ENCODE measurements at places on chromosomes 5 and 9.

GRCh38 chr9:97848215-97848479, 4.9 kb upstream of the FOXE1 start:
- DNase-seq, result no peak

DNA sequence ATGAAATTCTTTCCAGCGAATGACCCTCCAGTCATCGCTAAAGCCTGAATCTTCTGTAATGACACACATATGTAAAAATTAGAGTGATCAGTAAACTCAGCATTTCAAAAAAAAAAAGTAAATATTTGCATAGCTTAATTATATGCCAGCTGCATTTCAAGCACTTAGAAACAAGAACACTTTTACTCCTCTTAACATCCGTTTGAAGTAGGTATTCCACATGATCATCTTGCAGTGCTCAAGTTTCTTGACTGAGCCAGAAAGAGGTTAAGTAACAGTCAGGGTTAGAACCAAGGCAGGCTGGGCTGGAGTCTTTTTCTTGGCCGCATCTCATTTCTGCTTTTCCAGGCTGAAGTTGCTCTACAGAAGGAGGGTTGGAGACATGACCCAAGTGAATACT, 27.6 kb downstream of the EGFLAM start:
- no peak for DNase-seq

- peak; percentile 1 for DNase-seq
Observed at GRCh38 chr5:6386271-6386670, 7.9 kb upstream of the MED10 start.

DNA sequence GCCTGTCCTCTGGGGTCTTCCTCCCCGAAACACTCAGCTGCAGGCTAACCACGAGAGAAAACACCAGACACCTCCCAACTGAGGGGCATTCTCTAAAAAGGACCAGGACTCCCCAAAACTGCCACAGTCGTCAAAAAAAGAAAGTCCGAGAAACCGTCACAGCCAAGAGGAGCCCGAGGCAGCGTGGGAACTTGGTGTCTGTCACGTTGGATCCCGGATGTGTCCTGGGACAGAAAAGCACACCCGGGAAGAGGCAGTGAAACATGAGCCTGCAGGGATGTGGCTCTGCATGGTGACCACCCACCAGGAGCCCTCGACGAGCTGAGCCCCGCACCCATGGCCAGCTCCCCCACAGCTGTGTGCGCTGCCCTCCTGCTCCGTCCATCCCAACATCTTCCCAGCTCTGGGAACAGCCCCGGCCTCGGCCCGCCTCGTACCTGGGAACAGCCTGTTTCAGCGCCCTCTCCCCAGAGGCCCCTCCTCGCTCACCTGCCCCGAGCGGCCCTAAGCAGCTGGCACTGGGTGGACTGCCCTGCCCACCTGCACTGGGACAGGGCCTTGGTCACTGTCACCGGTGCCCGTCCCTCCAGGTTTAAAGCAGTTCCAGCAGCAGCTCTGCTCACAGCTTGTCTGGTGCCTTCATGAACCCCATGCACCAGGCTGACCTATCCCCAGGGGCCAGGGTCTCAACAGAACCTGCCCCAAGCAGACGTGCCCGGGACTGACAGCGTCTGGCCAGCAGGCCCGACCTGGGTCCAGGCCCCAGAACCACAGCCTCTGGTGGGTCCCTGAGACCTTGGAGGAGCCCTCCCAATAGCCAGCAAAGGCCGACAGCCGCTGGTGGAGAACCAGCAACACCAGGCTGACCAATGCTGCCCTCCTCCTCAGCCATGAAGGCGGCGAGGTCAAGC, 10.9 kb downstream of the SLC12A7 start:
- DNase-seq, result no peak

DNA sequence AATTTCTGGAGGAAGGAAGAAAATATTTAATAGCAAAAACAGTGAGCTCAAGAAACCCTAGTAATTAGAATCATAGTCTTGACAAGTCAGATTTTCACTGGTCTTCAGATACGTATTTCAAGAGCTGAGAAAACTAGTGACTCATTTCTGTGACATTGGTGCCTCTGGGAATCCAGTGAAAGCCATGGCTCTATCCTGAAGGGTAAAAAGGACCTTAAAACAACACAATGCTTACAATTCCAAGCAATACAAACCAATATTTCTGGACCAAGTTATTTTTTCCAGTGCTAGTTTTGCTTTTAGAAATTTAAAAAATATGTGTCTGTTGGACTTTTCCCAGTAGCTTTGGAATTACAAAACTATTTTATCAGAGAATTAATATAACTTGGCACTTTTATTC, 140.3 kb downstream of the LPAR1 start:
- no peak for DNase-seq

DNA sequence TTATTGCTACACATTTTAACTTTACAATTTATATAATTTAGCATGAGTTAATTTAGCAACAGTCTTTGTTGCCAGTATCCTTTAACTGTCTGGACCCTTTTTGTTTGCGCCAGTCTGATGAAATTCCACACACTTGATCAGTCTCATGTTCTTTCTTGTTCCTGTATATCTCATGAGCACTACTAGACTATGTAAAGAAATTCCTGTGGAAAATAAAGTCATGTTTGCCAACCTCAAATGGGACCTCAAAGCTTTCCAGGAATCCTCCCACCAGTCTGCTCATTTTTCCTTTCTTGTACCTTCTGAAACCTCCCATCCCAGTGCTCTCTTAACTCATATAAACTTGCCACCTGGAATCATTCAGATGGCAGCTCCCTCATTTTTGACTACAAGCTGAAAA, 8.0 kb downstream of the DMXL1 start:
- no peak for DNase-seq

DNA sequence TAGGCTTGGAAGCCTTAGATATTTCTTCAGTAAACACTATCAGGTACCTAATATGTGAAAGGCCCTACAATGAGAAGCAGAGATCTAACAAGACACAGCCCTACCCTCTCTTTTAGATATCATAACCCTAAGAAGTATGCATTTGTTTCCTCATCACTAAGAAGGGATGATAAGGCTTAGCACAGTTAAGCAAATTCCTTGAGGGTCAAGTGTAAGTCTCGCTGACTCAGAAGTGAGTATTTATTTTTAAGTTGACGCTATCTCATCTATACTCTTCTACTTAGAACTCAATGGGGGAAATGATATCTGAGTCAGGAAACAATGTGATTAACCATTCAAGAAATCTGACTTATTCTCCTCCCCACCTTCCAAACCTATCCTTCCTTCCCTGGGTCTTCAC, 149.7 kb downstream of the ESM1 start:
- no peak for DNase-seq

- DNase-seq, result no peak
Observed at GRCh38 chr5:158921441-158922262, 178.1 kb downstream of the EBF1 start.

DNA sequence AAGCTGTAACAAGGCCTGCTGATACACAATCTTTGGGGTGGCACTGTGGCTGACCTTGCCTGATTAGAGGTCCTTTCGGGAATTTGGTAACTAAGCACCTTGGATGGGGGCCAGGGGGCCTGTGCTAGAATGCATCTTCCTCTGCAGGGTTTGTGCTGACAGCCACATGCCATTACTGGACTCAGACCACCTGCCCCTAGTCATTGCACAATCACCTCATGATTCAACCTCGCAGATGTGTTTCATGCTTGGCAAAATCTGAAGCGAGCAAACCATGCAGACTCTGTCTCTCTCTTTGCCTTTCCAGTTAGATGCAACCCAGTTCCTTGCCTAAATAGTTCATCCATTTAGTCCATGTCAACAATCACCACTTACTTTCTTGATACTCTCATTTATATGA, 96.5 kb upstream of the ERCC6L2 start:
- DNase-seq, result peak; percentile 5

- DNase-seq, result no peak
Observed at GRCh38 chr5:54611290-54611951, 93.9 kb downstream of the SNX18 start.

DNA sequence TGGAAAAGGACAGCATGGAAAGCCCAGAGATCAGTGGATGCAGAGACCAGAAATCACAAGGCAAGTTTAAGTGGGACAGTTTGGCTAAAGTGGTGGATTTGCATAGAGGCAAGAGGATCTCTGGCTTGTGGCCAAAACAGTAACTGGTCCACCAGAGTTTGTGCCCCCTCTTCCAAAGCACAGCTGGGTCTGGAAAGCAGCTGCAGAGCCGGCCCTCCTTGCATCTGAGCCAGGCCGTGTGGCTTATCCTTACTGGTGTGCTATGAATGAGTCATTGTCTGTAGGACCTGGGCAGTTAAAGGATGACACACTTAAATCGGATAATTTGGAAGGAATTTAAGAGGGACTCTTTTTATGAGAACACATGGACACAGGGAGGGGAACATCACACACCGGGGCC, 146.6 kb downstream of the PIP5K1B start:
- DNase-seq, result no peak

DNA sequence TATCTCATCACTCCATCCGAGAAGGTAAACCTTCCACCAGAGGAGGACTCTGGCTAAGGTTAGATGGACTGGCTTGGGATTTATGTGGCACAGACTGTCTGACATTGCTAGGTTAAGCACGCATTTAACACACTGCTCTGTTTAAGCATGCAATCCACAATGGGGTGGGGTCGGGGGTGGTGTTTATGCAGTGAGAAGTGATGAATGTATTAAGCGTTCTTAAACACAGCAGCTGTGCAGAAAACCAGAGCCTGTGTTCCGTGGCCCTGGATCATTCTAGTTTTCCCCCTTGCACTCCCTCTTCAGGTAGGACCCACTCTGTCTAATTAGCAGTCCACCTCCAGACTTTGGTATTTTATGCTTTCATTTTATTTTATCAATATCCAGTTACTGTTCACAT, 46.4 kb downstream of the STXBP1 start:
- no peak for DNase-seq

- peak; percentile 82 for DNase-seq
Observed at GRCh38 chr9:71746758-71747125, 21.6 kb downstream of the CEMIP2 start.

GRCh38 chr9:75108571-75108970, 20.3 kb downstream of the OSTF1 start:
- DNase-seq, result no peak

DNA sequence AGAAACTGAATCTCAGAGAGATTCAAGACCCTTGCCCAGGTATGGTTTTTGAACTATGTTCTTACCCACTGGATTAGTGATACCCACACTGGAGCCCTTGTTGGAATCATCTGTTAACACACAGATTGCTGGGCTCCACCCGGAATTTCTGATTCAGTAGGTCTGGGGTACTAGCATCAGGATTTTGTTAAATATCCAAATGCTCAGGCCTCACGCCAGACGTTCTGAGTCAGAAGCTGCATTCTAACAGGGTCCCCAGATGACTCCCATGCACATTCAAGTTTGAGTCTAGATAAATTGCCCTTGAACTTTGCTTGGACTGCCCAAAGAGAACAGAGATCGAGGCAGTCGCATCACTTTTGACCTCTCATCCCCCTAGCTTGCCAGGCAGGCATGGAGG, 182.0 kb upstream of the WWC1 start:
- DNase-seq, result no peak

DNA sequence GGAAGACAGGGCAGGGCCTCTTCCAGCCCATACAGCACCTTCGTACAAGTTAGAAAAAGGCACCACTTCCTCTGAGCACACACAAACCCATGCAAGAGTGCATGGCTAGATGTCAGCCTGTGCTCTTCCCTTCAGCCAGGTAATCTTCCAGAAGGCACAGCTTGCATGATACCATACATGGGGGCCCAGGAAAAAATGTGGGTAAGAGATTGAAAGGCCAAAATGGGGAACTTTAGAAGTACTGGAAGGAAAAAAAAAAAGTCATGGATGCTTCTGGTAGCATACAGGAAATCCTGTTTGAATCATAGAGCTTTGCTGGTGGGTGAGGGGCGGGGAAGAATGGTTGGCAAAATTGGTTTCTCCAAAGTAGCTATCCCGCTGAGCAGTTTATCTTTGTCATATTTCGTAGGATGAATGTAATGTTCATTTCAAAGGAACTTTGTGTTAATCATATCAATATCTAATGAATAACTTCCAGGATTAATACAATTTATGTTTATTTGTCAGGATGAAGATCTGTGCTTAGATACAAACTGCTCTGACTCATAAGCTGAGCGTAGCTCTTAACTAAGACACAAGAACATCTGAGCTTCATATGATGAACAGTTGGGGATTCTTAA, 78.2 kb upstream of the MAP3K1 start:
- DNase-seq, result no peak

- DNase-seq, result no peak
Observed at GRCh38 chr5:14077501-14077900, 65.6 kb upstream of the TRIO start.

DNA sequence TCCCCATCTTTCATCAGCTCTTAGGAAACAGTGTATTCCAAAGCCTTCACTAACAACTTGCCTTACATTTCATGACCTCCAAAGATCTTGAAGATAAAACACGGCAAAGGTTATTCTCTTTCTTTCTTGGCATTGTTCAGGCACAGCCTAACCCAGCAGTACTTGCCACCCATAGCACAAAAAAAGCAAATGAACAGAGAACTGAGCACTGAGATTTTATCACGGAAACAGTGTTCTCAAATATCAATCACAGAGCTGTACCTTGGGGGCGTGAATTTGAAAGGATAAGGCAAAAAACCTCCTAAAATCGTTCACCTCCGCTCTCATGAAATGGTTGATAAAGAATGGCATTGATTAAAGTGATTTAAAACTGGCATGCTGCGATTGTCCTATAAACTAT, 16.9 kb upstream of the KCNV2 start:
- no peak for DNase-seq

DNA sequence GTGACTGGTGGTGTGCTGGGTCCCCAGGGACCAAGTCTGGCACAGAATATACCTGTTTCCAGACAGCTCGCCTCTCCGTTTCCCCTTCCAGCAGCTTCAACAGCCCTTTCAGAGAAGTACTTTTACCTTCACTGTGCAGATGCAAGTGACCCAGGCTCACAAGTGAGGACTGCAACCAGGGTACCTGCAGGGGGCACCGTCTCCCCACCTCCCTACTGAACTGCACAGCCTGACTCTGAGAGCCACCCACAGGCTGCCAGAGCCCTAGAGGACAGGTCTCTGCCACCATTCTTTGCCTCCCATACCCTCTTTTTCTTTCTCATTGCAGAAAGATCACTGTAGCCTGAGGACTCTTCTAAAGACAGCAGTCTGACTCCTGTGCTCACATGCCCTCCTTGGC, 15.4 kb downstream of the IL9 start:
- DNase-seq, result peak; percentile 25

GRCh38 chr5:179698935-179699615, at the start of gene CANX:
TSS of gene CANX (plus strand) at chr5:179698967. CDS start at chr5:179705682, 6,715 bp downstream.
- DNase-seq, result no peak

- no peak for DNase-seq
Observed at GRCh38 chr5:24363789-24364481, 280.8 kb downstream of the CDH10 start.

DNA sequence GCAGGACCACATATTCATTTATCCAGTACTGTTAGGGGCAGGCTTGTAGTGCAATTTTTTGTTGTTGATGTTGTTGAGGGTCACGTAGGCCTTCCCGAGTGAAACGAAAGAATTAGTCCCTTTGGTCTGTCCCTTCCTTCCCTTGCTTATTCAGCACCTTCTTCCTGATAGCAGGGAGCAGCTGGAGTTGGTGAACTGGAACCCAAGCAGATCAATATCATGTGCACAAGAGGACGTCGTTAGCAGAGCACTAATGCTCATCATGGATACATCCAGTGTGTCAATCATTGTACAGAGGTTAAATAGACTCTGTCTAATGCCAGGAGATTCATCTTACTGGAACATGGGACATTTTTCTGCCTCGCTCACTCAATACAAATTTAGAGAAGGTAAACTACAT, 33.0 kb upstream of the MAP1B start:
- no peak for DNase-seq

All from OCI-M1 (cell line).